ENCODE measurements at places on chromosomes 1 and 21.

- DNase-seq, result no peak
Observed at GRCh38 chr1:150410582-150411101, 46.7 kb downstream of the RPRD2 start.

DNA sequence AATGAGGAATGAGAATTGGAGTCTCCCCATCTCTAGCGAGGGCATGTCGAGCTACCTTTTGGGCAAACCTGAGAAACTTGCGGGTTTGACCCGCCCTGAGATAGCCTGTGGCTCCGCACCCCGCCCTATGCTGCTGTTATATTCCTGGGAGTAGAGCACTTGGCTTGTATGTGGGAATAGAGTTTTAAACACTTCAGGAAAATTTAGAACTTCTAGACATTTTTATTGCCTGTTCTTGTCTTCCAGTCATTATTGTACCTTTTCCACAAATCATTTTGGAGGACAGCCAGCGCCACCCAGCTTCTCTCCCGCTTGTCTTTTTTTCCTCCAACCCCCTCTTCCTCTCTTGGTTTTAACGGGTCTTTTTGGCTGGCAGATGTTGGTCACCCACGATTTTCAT is 738 bp downstream of the GNPAT start:
- DNase-seq, result no peak

DNA sequence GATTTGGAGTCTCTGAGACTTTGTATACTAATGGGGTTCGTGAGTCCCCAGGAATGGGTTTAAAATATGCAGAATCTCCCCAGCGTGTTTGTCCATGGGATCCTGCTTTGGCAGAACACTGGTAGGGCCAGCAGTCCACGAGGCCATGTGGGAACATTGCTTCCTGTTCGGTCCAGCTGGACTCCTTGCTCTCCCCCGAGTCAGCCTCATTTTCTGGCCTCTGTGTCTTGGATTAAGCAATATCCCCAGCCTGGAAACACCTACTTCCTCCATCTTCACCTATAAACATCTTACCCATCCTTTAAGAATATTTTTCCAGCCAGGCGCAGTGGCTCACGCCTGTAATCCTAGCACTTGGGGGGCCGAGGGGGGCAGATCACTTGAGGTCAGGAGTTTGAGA is 142.4 kb downstream of the NAV1 start:
- no peak for DNase-seq

DNA sequence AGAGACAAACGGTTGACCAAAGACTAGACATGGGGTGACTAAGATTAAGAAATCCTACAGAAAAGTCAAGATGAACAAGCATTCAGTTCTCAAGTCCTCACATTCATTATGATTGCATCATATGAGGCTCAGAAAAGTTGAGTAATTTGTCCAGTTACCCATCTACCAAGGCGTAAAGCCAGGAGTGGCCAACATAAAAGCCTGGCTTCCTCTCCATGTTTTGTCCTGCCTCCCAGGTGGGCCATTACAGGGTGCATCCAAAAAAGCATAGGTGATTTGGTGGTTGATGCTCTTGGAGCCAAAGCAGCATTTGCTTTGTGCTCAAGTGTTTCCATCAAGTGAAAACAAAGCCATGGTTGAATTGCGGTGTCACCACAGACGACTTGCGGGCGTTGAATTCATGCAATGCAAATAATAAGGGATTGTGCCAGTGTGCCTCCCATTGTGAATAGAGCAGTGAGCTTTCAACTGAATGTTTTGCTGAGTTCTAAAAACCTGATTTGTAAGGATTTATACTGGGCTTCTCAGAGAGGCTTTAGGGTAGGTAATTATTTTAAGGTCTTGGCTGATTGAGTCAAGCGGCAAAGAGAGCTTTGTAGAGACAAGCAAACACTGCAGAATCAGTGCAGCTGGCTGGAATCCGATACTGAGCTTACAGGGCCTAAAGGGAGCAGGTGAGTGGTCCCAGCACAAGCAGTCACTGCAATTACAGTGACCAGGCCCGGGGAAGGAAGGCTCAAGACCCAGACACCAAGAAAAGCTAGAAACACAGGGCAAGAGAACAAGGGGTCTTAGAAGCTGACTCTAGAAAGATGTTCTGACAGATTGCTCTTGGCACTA is 54.1 kb downstream of the KCNJ15 start:
- no peak for DNase-seq

GRCh38 chr21:43317959-43318358 is 109.0 kb downstream of the SIK1 start:
- DNase-seq, result no peak

DNA sequence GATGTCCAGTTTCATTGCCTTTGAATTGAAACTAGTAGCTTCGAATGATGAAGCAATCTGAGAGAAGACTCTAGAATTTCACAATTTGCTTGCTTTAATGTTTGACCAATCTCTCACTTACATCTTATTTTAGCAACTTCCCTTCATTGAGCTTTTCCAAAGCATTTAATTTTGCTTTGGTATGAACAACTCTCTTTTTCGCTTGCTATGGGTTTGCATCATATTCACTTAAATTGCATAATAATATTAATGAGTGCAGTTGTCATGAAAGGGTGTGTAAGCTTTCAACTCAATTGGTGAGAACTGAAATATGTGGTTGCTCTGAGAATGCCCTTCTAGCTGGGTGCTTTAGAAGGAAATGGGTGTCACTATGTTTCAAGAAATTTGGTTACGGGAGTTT is 309.2 kb downstream of the HLX start:
- DNase-seq, result no peak

DNA sequence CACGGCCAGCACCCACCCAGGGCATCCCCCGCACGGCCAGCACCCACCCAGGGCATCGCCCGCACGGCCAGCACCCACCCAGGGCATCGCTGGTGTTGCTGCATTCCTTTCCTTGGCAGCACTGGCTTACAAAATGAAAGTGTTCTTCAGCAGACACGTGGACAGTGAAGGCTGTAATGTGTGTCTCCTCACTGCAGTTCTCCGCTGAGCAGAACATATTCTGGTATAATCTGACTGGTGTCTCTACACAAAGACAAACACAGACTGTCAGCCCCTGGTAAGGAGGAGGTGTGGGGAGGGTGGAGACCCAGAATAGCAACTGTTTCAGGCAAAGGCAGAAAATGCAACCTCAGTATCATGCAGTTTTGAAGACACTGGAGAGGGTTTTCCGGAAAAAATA is 7.3 kb downstream of the LYPD8 start:
- no peak for DNase-seq

- DNase-seq, result no peak
Observed at GRCh38 chr1:4755864-4756504, 101.6 kb downstream of the AJAP1 start.

DNA sequence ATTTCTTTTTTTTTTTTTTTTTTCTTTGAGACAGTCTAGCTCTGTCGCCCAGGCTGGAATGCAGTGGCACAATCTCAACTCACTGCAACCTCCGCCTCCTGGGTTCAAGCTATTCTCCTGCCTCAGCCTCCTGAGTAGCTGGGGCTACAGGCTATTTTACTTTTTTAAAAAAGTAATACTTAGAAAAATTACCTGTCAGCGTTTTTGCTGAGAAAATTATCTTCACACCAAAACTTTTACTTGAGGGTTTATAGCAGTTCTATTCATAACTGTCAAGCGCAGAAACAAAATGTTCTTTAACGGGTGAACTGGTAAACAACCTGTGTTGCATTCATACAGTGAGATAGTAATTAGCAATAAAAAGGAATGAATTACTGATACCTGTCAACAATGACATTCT is 1.5 kb upstream of the SLC25A24 start:
- DNase-seq, result no peak

DNA sequence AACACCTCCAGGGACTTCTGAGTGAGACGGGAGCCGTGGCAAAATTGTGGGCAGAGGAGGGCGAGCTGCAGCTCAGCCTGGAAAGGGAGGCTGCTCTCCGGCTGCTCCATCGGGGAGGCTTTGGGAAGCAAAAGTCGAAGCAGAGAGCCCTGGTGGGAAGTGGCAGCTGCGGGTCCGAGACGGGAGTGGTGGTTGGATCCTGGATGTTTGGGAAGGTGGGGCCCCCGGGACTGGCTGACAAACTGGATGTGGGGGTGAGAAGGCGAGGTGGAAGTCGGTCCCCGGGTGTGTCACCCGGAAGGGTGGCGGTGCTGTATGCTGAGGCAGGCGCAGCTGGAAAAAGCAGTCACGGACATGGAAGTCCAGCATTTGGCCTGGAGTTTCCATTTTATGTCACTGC is 52.1 kb downstream of the KCNAB2 start:
- DNase-seq, result no peak

DNA sequence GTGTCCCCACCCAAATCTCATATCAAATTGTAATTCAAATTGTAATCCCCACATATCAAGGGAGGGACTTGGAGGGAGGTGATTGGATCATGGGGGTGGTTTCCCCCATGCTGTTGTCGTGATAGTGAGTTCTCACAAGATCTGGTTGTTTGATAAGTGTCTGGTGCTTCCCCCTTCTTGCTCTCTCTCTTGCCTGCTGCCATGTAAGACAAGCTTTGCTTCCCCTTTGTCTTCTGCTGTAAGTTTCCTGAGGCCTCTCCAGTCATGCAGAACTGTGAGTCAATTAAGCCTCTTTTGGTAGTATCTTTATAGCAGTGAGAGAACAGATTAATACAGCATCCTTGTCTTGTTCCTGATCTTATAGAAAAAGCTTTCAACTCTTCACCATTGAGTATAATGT is 6.5 kb upstream of the LRRC39 start:
- DNase-seq, result no peak

DNA sequence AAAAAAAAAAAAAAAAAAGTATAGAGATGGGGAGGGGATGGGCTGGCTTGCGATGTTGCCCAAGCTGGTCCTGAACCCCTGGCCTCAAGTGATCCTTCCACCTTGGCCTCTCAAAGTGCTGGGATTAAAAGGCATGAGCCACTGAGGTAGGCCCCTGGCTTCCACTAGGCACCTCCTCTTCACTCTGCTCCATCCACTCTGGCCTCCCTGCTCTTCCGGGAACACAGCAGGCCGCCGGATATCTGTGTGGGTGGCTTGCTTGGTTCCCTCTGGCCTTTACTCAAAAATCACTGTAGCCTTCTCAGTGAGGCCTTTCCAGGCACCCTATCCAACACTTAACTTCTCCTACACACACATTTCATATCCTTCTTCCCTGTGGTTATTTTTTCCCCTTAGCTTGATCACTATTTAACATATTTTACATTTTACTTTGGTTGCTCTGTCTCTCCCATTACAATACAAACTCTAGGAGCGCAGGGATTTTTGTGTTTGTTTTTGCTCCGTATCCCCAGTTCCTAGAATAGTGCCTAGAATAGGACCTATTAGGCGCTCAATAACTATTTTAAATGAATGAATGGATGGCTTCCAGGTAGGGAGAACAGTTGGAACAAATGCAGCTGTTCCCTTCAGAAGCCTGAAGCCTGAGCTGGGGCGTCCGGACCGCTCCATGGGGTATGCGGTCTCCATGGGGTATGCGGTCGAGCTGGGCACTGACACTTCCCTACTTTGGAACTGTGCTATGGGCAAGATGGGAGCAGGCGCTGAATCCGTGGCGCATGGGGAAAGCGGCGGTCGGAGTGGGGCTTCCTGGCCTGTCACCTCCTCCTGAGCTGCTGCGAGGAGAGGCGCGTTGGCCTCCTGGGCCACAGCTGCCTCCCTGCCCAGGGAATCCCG is 46.7 kb downstream of the H3-3A start:
- DNase-seq, result no peak

DNA sequence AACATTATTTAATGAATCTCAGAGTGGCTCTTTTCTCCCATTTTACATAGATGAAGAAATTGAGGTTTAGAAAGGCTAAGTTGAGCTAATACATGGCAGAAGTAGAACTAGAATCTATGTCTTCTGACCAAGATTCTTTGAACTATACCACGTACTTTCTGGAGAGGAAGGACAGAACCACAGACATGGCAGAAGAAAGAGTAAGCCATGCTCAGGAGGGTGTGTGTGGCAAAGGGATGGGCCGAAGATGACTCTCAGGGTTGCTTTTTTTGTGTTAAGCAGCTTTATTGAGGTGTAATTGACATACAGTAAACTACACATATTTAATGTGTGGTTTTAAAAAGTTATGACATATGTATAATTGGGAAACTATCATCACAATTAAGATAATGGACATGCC is 69.5 kb downstream of the PEX14 start:
- DNase-seq, result no peak

DNA sequence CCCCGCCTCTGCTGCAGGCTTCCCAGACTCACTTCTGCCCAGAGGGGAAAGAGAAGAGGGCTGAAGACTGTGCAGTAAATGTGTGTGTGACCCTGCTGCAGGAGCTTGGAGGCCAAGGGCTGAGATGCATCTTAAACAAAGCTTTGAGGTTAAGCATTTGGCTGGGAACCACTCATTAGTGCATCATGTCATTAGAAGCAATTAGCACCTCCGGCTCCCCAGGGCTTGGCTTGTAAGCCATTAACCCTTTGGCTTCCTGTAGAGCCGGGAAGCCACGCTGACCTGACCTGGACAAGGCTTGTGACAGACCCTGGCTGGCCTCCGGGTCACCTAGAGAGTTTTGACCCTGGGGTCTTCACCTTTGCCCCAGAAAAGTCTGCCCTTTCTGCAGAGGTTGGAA is 77.0 kb downstream of the CSMD2 start:
- DNase-seq, result no peak
